Uterine smooth muscle cell (primary cell): ENCODE measurements at places on chromosomes 12 and 14. TPM values are rescaled to one million over a fixed set of nuclear protein-coding genes. Genes with fewer than 3 reads are reported as not detected.

The ENDOU gene
- under 0.01 and 0.11 TPM in 2 replicates for total RNA-seq

The BHLHE41 gene
- 6.4 and 11.4 TPM in 2 replicates for total RNA-seq

The SIX6 gene
- not detected in 2 replicates for total RNA-seq

The PTPRQ gene
- 0.50 and 0.66 TPM in 2 replicates for total RNA-seq

The FOXG1 gene
- under 0.01 TPM in 1 of 2 replicates, not detected in the other for total RNA-seq

The KCNK13 gene
- under 0.01 and 0.12 TPM in 2 replicates for total RNA-seq

The CBLN3 gene
- 1.5 and 5.5 TPM in 2 replicates for total RNA-seq

The GNB3 gene
- 2.9 and 3.7 TPM in 2 replicates for total RNA-seq

The CLEC4C gene
- total RNA-seq = not detected in 2 replicates

The PRH2 gene
- 0.22 and 0.50 TPM in 2 replicates for total RNA-seq

The GPR132 gene
- total RNA-seq = under 0.01 and 0.25 TPM in 2 replicates

The PRR4 gene
- total RNA-seq = 1.1 and 1.4 TPM in 2 replicates

The C12orf60 gene
- 0.50 and 0.66 TPM in 2 replicates for total RNA-seq

The PAPLN gene
- total RNA-seq = 3.8 and 5.1 TPM in 2 replicates

The ASCL1 gene
- total RNA-seq = not detected in 2 replicates

The INSM2 gene
- total RNA-seq = not detected in 2 replicates

The RAPGEF3 gene
- 5.3 and 6.1 TPM in 2 replicates for total RNA-seq

The CELA1 gene
- total RNA-seq = not detected in 2 replicates
